Activated T-cell treated with anti-CD3 and anti-CD28 coated beads for 4 hours (primary cell): ENCODE measurements at places on chromosomes 2 and 18.

- no peak for DNase-seq
Observed at GRCh38 chr2:30403592-30404312, 43.3 kb upstream of the LCLAT1 start.

DNA sequence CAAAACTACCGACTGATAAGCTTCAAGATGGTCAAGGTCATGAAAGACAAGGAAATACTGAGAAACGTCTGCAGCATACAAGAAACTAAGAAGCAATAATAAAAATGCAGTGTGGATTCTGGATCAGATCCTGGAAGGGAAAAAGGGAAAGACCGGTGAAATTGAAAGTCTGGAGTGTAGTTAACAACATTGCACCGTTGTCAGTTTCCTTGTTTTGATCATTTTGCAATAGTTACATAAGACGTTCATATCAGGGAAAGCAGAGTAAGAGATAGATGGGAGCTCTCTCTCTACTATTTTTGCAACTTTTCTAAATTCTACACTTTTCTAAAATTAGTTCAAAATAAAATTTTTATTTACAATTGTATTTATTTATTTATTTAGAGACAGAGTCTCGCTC is 15.0 kb upstream of the ZNF407 start:
- no peak for DNase-seq

DNA sequence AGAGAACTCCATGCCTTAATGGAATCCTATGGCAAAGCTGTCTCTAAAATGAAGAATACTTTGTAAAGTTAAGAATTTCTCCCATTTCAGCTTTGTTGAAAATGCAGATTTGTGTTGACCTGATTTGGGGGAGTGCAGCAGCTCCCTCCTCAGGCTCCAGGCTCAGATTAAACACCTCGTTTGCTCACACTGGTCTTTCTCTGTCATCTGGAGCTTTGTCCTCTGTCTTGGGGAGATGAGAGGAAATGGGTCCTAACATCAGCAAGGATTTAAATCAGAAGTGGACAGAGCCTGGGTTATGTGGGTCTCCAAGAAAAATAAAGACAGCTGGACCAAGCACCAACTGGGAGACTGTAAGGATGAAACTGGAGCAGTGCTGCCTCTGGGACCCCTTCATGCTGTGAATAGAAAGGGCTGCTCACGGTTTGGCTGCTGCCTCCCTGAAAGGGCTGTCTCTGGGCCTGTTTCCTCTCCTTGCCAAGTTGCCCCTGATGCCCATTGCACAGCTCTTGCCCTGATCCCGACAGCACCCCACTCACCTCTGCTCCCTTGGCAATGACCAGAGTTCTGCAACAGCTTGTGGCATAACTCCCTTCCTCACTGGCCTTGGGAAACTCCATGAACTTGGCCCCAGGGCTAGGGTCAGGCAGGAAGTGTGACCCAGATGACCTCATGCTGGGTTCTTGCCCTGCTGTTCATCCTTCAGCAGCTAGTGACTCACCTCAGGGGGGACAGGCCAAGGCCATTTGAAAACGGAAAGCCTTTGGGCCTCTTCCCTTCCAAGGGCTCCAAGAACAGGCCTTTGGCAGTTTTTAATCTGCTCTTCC is 197.2 kb downstream of the CYP26B1 start:
- no peak for DNase-seq

GRCh38 chr2:24272907-24273306 is 87.4 kb downstream of the ITSN2 start:
- DNase-seq: no peak

- DNase-seq: no peak
Observed at GRCh38 chr18:41165625-41166024, 789.4 kb upstream of the PIK3C3 start.

DNA sequence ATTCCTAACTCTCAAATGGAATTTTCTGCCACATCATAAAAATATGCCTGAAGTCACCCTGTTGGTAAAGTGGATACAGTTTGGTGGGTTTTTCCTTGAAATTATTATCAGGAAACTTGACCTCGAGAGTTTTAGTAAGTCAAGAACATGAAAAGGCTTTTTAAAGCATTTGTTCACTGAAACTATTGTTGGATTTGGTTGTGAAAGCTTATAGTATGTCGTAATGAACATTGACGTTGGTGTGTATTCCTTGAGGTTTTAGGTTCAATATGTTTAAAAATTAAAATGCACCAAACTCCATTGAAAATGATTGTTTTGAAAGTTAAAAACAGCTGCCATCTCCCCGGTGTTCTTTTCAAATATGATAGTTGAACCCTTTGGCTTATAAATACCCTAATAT is 30.8 kb downstream of the AOX1 start:
- DNase-seq: no peak

DNA sequence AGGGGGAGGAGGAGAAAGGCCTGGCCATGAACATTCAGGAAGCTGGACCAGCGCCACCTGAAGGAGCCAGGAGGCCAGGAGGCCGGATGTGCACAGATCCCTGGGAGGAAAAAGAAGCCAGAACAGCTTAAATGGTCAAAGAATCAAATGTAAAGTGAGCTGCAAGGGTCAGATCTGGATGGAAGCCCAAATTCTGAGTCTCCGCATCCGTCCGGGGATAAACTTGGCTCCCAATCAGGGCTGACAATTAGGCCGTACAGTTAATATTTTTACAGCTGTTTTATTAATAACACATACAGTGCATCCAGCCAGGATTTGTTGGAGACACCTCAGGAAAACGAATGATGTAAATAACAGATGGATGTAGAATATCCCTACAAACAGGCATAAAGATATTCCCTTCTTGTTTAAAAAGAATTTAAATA is 495.1 kb upstream of the TCF4 start:
- no peak for DNase-seq

DNA sequence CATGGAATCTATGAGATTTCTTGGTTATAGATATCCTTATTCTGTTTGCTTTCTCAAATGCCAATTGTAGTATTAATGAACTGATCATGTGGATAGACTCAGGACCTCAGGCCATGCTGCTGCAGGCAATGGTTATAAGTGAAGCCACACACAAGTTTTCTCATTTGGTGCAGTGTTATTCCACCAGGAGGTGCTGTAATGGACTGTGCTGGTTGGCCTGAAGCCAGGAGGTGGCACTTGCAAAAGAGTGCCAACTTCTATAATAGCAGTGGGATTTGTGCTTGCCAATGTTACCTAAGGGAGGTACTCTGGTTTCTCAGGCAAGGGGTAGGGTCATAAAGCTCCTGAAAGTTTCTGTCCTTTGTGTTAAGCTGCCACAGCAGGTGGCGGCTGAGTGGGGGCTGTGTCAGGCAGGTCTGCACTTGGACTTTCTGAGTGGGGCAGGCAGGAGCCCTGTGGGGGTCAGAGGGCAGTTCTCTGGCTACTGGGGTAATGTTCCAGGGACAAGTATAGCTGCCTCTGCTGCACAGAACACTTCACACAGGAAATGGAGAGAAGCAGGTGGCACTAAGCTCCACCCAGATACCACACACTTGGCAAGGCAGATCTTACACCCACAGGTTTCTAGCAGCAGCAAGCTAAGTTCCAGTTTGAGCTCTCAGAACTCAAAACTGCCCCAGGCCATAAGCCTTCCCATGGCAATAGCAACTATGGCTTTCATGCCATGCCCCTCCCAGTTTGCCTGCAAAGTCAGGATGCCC is 352.6 kb upstream of the CWC22 start:
- no peak for DNase-seq

GRCh38 chr2:123958011-123958410 is 67.1 kb upstream of the CNTNAP5 start:
- no peak for DNase-seq

GRCh38 chr18:76134628-76135027 is 360.4 kb downstream of the ZNF516 start:
- DNase-seq: no peak

- no peak for DNase-seq
Observed at GRCh38 chr18:55338978-55339650, 248.9 kb downstream of the TCF4 start.

DNA sequence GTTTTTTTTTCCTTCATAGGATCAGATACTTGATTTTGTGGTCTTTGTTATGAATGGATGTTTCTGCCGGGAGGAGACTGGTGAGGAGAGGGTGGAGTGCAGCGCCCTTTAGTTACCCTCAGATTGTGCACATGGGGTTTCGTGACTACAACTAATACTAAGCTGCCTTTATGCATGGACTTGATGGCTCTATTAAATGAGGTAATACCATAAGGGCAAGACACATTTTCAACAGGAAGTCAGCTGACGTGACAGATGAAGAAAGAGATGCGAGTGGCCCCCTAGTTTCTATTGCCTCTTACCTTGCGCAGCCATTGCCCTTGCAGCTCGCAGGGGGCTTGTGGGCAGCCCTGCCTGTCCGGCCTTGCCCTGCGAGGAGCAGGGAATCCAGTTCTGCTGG is 24.4 kb downstream of the ZNF407 start:
- no peak for DNase-seq

GRCh38 chr2:88680266-88680902 is 11.1 kb upstream of the RPIA start:
- no peak for DNase-seq

DNA sequence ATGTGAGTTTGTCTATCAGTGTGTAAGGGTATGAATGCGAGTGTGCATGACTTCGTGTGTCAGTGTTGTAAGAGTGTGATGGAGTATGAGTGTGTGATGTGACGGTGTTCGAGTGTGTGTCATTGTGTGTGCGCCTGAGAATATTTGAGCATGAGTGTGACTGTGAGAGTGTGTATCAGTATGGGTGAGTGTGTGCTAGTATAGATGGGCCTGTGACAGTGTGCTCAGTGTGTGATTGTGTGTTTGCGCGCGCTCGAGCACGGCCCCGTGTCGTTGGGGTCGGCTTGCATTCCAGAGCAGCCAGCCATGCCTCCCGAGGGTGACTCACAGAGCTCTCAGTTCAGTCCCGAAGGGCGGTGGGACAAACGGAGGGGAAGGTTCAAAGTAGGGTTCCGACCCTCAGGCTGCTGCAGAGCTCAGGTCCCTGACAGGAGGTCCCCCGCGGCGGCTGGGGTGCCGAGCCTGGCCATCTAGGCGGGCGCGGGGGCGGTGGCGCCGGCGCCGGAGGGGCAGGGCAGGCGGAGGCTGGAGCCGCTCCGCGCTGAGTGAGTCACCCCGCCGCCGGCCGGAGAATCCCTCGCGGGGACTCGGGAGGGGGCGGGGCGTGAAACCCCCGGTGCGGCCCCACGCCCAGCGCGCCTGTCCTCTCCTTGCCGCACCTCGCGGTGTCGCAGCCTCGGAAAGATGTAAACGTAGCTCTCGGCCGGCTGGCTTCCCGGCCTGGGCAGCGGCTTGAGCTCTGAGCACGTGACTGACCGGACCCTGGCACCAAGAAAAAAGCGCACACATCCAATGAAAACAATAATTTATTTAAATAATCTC is 3.8 kb downstream of the DLX2 start:
- no peak for DNase-seq

- no peak for DNase-seq
Observed at GRCh38 chr18:47999801-48000248, 69.4 kb upstream of the SMAD2 start.

DNA sequence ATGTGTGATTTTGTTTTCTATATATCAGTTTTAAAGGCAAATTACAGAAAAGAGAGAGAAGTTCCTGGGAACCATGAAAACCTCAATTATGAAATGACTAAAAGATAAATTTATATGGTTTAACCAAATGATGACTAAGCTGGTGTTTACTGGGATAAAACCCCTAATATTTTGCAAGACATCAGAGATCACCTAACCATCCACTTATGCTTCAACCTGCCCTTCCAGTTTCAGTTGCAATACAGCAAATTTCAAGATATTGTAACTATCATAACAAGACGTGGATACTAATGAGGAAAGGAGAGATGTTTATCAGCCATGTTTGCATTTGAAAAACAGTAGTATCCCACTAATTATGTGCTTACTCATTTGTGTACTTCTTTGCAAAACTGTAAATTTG is 108.2 kb downstream of the GAREM1 start:
- DNase-seq: no peak

DNA sequence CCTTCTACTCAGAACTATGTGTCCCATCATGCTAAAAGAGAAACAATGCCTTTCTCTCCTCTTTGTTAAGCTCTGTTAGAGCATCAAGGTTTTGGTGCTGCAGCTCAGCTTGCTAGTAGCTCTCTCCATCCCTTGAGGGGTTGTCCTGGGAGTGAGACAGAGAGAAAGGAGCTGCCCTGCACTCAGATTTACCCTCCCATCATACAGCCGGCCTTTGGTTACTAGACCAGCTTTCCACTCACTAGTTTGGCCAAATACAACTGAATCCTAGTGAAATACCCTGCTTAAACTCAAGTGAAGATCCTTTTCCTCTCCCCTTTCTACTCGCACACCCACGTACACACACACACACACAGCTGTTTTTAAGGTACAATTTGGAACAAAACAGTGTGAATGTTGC is 2.3 kb upstream of the CHN1 start:
- no peak for DNase-seq

DNA sequence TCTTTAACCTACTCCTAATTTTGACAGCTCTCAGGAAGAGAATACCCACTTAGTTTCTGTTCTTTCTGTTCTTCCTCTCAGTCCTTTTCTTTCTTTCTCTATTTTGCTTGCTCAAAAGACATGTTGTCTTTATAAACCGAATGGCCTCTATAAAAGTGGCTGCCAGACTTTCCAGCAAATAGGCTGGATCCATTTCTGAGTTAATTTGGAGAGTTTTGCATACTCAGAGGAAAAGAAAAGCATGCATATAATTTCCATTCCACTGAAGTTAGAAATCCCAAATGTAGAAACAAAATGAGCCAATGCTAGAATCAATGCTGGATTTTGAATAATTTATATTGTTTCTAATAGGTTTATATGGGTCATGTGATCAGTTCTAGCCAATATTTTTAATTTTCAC is 65.9 kb downstream of the FAM124B start:
- no peak for DNase-seq

DNA sequence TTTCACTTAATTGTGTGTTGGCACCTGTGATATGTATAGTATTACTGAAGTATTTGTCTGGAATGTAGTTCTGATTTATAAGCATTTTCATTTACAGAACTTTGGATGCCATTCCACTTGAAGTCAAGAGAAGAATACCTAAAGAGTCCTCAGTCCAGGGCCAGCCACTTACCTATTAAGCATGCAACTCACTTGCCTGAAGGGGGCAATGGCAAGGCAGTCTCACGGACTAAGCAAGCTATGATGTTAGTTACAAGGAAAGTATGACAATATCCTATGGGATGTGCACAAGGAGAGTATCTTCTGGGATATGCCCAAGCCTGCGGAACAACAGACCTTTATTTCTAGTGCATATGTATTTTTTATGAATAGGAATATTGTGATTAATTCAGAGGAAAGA is 369.4 kb upstream of the GCFC2 start:
- no peak for DNase-seq
